ENCODE measurements at places on chromosomes 3 and 15.

DNA sequence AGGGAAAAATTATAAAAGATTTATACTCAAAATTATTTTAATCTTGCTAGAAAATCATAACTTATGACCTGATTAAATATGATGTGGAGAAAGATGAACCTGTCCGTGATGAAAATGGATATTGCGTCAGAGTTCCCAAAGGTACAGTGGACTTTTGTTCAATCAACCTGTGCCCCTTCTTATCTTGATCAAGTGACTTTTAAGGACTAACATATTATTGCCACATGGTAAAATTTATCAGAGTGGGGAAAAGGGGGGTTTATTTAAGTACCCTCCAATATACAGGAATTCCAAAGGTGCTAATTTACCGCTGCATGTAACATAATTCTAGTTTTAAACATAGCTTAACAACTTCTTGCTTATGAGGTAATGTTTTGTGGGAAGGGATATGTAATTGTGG, 39.6 kb downstream of the HDC start:
- no peak for DNase-seq

- peak; percentile 43 for DNase-seq
Measured at GRCh38 chr3:9704347-9705322, 1.0 kb downstream of the CPNE9 start.

- no peak for DNase-seq
Measured at GRCh38 chr3:16510620-16511319, 2.7 kb downstream of the RFTN1 start.

GRCh38 chr3:111303760-111304159, 232.1 kb downstream of the NECTIN3 start:
- no peak for DNase-seq

- DNase-seq, result no peak
Measured at GRCh38 chr15:74268020-74268419, 31.9 kb downstream of the CCDC33 start.
